HL-60 (cell line): ENCODE measurements at places on chromosomes 16 and 17.

DNA sequence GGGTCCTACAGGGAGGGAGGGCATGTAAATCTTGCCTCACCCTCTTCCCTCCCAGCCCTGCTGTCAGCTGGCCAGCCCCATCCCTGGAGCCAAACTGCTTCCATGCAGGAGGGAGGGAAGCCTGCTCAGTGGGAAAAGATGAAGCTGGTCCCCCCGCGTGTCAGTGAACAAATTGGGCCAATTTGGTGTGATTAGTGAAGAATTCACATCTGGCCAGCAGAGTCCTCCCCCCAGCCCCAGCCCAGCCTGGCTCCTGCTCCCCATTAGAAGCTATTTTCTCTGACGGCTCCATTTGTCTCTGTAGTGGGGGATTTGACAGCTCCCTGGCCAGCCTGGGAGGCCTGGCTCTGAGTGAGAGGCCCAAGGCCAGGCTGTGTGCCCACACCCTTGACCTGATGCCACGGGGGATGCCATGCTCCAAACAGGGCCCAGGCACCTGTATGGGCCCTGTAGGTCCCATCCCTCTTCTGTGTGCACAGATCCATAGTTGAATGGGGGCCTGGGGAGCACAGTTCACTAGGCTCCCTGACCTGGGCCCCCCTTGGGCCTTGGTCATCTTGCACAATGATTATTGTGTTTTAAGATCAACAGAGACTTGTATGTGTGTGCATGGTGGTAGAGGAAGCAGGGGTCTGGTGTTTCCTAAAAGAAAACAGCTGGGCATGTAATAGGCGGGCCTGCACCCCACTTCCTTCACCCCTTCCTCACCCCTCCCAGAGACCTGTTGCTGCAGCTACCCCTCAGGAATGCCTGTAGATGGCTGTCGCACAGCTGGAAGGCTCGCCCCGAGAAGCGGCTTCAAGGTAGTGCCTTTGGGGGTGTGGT is 50.7 kb upstream of the TAC4 start:
- DNase-seq = no peak

GRCh38 chr16:533391-534123 is 6.0 kb downstream of the CAPN15 start:
- no peak for DNase-seq

DNA sequence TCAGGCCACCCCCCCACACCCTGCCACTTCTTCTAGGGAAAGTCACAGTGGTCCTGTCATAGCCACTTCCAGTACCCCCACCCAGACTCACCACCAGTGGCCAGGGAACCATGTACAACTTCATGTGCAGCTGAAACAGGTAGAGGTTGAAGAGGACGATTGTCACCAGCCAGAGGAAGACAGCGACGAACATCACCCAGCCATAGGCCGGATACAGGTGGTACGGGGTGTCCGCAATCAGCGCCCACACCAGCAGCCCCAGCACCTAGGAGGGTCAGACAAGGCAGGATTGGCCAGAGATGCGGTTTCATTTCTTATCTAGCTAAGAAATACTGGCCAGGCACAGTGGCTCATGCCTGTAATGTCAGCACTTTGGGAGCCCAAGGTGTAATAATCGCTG is 16.7 kb downstream of the ARL2BP start:
- no peak for DNase-seq

GRCh38 chr16:73220836-73221235 is 172.9 kb upstream of the ZFHX3 start:
- no peak for DNase-seq

- no peak for DNase-seq
These were observed 28.7 kb downstream of the CACNA1G start for GRCh38 chr17:50589095-50589705.
